Pancreas (tissue), 10 donors: ENCODE measurements at places on chromosomes 1 and 21. TPM values are rescaled to one million over a fixed set of nuclear protein-coding genes. Genes with fewer than 3 reads are reported as not detected.

Gene DENND1B
- total RNA-seq: 10.9 TPM

Gene TLR5
- total RNA-seq: 4.4 TPM

DNA sequence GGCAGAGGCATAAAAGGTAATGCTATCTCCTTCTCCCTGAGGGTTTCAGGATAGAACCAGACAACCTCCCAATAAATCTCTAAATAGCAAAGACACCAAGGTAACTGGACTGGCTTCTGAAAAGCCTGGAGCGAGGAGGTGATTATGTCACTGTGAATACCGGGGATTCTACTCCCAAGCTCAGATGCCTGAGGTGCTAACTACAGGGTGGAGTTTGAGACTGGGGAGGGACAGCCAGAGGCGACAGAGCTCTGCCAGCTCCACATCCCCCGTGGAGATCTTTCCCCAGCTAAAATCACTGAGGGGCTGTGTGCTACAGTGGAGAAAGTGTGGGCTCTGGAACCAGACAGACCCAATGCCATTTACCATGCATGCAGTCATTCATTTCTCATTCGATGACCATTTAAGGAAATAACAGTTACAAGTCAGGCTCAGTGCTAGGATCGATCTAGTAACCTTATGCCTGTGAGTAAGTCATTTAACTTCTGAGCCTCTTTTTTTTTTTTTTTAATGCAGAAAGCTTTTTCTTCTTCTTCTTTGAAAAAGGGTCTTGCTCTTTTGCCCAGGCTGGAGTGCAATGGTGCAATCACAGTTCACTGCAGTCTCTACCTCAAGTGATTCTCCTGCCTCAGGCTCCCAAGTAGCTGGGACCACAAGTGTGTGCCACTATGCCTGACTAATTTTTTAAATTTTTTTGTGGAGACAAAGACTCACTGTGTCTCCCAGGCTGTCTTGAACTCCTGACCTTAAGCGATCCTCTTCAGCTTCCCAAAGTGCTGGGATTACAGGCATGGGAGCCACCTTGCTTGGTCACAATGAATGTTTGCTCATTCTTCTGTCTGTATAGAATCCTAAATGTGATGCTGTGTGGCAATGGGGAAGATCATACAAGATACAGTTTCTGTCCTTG, 8.1 kb upstream of the SLC45A3 start:
- DNase-seq: no peak

GRCh38 chr1:228478912-228479711, 8.1 kb upstream of the RNF187 start:
- no peak for DNase-seq

- no peak for DNase-seq
Observed at GRCh38 chr1:161013131-161013487, 7.8 kb downstream of the F11R start.

DNA sequence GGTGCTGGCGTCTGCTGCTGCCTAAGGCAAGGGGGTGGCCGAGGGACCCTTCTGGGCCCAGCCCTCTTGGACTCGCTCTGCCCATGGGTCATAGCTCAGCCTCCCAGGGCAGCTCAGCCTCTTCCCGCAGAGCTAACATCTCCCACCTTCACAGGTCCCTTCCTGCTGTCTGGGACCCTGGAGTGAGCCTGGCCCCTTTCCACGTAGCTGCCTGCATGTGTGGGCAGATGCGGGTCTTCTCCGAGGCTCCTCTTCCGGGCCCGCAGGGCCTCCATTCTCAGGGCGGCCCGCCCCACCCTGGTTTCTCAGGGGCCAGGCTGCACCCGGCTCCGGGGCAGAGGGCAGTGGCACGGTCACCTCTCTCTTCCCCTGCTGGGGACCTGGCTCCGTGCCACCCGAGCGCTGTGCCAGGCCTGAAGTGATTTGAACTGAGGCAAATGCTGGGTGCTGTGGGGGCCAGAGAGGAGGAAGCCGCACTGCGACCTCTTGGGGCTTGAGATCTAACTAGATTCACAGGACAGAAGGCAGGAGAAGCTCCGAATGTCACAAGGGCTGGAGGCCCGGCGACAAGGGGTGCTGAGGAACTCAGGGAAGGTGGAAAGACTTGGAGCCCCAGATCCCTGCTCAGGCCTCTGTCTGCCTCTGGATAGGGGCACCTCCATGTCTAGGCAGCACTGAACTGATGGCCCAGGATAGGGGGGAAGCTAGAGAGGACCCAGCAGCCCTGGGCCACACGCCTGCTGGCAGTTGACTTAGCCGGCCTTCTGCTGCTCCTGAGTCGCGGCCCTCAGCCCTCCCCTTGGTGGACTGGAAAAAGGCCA, 40.7 kb downstream of the COQ8A start:
- DNase-seq: peak; percentile 58

DNA sequence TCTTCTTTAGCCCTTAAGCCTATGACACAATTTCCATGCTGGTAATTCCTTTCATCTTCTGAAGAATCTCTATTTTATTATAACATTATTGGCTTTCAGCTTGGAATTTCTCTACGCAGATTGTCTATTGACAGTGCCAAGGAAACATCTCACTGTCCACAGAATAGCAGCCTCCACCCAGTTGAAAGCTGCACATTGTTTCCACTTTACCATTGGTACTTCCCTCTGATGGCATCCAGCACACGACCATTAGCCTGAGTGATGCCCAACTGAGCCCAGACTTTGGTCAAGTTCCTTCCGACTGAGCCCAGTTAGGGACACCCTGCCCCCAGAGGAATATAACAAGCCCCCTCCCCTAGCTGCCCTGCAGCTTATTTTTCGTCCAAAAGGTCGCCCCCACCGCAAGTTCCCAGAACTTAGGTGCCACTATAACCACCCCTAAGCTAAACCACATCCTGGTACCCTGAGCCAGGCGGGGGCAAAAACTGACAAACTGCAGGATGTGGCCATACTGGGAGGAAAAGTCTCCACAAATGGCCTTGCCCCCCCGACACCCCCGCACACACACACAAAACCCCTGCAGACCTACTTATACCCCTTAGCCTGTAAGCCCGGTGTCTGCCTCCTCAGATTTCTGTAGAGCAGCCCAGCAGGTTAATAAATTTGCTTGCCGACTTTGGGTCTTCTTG, 13.2 kb downstream of the GBP5 start:
- no peak for DNase-seq

GRCh38 chr1:60891765-60892164, 190.6 kb upstream of the NFIA start:
- no peak for DNase-seq

DNA sequence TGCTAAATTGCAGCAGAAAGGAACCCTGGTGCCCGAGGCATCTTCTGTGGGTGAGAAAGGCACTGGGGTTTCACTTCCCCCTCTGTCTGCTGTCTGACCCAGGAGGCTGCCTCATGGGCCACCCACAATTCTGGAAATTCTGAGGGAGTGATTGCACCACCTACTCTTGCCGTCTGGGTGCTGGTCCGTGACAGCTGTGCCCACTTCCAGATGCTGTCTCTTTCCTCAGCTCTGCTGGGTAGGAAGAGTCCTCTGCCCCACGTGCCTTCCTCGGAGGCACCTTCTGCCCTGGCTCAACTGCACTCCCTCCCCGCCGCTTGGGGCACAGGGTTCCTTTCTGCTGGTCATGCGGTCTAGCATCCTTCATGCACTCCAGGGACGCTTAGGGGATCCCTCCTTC, 96.3 kb downstream of the ARHGEF10L start:
- no peak for DNase-seq

DNA sequence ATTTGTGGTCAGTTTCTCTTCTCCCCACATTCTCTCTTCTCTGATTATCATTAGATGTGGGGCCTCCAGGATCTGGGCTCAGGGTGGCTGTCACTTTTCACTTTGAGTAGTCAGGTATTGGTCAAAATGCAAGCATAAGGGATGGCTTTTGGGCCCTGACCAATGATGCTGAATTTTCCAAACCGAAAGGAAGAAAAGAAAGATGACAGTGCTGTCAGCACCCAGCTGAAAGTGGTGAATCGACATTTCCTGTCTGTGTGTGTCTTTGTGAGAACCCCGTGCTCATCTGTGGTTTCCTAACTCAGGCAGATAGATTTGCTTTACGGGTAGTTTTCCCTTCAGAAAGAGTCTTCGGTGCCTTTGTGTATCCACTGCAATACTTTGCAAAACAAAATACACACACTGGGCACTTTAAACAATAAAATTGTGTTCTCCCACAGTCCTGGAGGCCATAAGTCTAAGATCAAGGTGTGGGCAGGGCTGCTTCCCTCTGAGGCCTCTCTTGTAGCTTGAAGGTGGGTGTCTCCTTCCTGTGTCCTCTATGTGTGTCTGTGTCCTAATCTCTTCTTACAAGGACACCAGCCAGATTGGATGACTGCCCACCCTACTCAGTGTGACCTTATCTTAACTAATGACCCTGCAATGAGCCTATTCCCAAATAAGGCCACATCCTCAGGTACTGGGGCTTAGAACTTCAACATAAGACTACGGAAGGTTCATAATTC, 274.8 kb upstream of the AJAP1 start:
- DNase-seq: no peak

DNA sequence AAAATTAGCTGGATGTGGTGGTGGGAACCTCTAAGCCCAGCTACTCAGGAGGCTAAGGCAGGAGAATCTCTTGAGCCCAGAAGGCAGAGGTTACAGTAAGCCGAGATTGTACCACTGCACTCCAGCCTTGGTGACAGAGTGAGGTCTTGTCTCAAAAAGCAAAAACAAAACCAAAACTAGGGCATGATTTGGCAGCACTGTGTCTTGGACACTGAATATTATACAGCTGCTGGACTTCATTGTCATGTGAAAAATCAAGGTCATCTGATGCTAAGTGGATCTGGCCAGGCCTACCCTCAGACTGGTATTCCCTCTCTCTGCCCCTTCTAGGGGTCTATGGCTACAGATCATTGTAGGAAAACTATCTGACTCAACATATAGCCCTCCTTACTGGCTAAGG, 55.2 kb upstream of the MRPS6 start:
- DNase-seq: no peak

DNA sequence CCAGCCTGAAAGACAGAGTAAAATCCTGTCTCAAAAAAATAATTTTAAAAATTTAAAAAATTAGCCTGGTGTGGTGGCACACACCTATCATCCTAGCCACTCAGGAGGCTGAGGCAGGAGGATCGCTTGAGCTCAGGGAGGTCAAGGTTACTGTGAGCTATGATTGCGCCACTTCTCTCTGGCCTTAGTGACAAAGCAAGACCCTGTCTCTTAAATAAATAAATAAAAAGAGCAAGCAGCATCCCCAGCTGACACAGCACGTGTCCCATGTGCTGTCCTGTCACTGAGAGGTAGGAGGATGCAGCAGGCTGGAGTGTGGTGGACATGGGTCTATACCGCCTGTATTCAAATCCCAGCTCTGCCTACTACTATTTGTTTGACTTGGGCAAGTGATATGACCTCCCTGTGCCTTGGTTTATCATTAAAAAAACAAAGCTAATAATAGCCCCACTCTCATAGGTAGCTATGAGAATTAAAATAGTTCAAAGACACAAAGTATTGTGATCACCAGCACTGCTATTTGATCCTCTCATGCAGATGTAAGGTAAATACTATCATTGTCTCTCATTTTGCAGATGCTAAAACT, 22.2 kb upstream of the ECE1 start:
- DNase-seq: no peak

GRCh38 chr1:176178316-176178715, 28.8 kb downstream of the COP1 start:
- no peak for DNase-seq

GRCh38 chr1:151292207-151293030, 10.3 kb downstream of the ZNF687 start:
- no peak for DNase-seq

DNA sequence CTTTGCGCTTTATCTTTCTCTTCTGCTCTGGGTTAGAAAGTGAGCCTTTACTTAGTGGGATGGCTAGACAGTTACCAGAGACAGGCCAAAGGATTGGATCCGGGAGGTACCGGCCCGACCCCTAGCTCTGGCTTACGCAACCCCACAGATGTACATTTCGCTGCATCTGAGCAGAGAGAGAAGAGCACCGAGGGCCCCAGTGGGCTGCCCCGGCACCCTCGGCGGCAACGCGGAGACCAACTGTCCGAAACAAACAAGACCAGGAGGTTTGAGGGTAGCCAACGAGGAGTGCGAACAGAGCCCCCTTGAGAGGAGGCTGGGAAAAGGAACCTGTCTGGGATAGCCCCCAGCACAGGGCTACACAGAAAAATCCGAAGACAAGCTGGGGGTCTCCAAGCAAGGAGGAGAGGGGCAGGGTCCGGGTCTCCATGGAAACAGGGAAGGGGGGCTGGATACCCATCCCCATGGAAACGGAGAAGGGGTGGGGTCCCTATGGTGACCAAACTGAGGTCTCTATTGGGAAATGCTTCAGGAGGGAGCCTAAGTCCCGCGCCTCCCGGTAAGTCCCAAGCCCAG, 373 bp downstream of the MTF1 start:
- DNase-seq: no peak

DNA sequence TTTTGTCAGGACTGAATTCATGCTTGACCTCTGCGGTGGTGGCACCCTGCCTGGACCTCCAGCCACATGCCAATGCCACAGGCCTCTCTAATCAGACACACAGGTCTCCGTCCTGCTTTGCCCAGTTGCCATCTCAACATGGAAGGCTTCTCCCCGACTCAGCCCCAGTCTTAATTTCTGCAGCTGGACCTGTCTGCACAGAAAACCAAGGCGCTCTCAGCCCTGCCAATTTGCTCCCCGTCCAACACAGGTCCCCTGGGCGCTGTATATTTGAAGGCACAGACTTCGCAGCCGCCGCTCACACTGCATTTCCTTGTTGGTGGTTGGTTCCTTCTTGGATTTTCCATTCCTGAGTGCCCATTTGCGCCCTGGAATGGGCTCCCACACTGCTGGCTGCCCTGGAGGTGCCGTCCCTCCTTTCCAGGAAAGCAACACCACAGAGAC, 28.0 kb upstream of the PLEKHG5 start:
- no peak for DNase-seq

DNA sequence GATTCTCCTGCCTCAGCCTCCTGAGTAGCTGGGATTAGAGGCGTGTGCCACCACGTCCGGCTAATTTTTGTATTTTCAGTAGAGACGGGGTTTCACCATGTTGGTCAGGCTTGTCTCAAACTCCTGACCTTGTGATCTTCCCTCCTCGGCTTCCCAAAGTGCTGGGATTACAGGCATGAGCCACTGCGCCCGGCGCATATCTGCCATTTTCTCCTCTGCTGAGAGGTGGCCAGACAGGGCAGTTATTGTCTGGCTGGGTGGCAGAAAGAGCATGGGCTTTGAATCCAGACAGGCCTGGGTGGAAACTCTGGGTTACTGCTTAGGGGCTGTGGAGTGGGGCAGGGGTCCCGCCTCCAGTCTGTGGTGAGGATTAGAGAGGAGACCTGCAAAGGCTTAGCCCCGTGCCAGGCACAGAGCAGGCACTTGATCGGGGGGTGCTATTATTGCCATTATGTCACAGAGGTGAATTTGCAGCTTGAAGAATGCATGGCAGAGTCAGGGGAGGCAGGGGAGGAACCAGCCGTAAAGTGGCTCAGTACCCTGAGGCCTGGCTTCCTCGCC, 73.9 kb downstream of the MAN1C1 start:
- no peak for DNase-seq

DNA sequence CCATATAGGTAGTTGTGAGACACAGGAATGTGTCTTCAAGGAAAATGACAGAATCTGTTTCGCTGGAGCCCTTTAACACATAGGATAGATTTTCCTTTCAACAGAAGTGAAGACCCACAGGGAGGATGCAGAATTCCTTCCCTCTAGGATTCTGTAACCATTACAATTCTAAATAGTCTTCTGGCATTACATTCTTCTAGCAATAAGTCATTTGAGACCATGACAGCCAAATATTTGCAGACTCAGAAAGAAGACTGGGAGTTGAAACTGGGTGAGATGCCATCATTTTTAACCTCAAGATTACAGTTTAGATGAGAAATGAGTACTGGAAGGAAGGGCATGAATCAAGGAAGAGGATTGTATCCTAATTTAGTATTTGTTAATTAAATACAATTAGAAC, 61.6 kb downstream of the ZBTB18 start:
- DNase-seq: no peak
